ENCODE measurements at places on chromosomes 5 and 9.

DNA sequence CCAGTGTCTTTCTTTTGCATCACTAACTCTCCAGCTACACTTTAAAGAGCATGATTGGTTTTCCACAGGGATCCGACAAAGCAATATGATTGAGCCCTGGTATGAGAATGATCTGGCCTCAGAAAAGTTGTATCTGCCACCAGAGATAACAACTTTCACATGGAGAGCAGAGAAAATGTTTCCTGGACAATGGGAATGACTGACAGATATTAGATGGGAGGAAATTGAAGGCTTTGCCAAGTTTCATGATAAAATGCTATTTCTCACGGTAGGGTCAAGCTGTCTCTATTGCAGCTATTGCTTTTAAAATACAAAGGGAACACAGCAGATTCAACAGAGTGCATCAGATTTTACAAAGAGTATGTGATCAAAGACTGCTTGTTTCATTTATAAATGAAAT, 56.4 kb upstream of the GLIS3 start:
- no peak for ATAC-seq

DNA sequence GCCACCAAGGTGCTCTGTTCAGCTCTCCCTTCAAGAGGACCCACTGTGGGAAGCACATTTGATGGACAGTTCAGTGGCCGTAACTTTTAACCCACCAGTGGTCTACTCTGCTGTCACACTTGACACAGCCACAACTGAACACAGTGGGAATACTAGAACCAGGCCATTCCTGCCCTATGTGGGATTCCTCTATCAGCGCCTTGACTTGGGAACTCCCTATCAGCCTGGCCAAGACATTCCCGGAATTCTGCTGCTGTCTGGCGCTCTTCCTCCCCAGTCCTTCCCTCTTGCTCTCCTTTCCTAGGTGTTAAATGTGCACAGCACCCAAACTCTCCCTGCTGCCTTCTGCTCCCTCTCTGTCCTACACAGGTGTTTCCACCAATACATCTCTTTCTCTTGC, 23.1 kb upstream of the SH3PXD2B start:
- ATAC-seq: no peak

DNA sequence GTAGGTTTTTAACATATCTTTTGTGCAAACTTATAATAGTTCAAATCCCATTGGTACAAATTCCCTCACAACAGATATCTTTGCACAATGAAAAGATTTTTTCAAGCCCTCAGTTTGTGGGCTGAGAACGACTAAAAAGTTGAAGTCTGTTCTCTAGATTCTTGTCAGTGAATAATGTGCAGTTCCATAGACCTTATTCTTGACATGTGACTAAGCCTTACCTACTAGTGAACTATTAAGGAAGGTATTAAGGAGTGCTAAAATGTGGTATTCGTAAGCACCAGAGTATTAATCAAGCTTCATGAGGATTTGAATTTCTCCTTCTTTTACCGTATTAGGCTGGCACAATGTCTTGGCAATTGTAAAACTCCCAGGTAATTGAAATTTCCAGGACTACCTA, 205.6 kb upstream of the DMRTA1 start:
- ATAC-seq: peak; percentile 40

DNA sequence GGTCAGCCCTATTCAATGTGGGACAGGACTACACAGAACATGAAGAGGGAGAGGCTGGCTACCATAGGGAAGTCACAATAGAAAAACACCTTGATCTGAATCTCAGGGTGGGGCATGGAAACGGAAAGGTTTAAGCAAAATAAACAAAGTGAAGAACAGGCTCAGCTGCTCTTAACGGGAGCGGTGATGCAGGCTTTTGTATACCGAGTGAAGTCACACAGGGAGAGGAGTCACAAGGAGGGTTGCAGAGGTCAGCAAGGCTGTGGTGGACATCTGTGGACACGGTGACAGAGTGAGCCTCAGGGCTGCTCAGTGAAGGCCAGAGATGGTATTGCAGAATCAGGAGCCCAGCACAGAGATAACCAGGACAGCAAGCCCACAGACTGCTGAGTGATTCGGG, 30.6 kb upstream of the SEMA4D start:
- ATAC-seq: no peak

GRCh38 chr9:87510252-87510683, 12.6 kb downstream of the DAPK1 start:
- ATAC-seq: no peak

DNA sequence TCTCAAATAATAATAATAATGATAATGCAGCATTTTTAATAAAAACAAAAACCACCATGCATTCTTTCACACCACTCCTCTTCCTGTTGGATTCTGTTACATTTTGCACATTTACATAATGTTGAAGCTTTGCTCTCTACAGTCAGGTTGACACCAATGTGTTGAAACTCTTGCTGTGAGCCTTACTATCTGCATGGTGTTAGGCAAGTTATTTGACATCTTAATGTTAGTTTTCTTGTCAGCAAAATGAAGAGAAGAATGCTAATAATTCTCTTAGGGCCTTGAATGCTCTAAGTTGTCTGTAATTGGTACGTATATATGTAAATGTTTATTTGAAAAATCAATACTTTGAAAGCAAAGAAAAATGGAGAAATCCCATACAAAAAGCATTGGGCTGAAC, 525.5 kb upstream of the PTGER4 start:
- no peak for ATAC-seq

DNA sequence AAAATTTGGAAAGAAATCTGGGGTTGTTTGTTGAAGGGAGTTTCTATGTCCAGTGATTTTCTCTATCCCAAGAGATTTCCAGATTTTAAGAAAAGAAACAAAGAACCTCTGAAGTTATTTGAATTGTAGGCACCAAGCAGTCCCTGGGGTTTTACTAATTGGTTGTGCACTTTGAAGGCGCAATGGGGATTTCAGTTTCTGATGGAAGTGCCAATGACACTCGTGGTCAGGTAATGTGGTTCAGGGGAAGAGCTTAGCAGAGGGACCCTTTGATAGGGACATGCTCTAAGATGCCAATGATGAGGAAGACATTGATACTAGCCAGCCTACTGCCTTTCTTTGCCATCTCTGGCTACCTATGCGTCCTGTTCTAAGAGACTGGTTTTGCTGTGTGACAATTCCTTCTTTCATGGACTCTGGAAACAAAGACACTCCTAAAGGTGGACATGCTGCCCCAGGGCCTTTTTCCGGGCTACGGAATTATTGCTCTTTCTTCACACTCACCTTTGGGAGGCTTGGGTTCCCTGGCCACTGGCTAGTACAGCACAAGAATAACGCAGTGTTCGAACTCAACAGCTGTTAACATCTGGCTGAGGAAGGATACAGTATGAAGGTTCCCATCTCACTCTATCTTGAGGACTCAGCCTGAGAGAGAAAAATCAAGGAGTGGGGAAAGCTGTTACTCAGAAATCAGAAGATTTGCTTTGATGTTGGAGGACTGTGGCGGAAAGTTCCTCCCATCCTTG, 6.9 kb upstream of the TRAF1 start:
- no peak for ATAC-seq

- ATAC-seq: no peak
Observed at GRCh38 chr9:8855046-8855445, 1055.5 kb upstream of the DMAC1 start.

DNA sequence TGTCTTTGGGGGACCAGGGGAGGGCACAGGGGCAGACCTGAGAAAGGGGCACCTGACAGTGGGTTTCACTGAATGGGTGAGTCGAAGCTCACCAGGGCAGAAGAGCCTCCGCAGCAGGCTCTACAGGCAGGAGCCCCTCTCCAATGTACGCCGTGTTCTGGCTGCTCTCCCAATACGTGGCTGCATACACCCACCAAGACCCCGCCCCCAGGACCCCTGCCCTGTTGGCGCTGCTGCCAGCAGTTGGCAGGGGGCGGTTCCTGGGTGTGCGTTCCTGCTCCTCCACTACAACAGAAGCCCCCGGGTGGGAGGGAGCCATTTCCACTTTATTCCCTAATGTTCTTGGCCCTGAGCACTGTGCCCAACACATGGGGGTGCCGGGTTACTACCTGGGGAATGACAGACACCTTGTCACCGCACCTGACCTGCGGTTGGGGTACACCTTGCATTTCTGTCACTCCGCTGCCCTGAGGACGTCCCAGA, 30.3 kb downstream of the SARDH start:
- ATAC-seq: no peak

GRCh38 chr9:36080519-36080918, 43.8 kb downstream of the RECK start:
- no peak for ATAC-seq
